ENCODE measurements at places on chromosomes 12 and 14. TPM values are rescaled to one million over a fixed set of nuclear protein-coding genes. Genes with fewer than 3 reads are reported as not detected.

The SPX gene
- 0.25 TPM for total RNA-seq

The KDM5A gene
- 59.5 TPM for total RNA-seq

The DUSP16 gene
- 6.6 TPM for total RNA-seq

The KIF26A gene
- 0.06 TPM for total RNA-seq

The OASL gene
- 0.19 TPM for total RNA-seq

The CRIP1 gene
- total RNA-seq: 49.0 TPM

The MAP1LC3B2 gene
- total RNA-seq: 0.53 TPM

The LARP4 gene
- total RNA-seq: 33.0 TPM

The TUBA1C gene
- 325 TPM for total RNA-seq

Data from aortic smooth muscle cell (primary cell).